ENCODE measurements at places on chromosomes 16 and 17. TPM values are rescaled to one million over a fixed set of nuclear protein-coding genes. Genes with fewer than 3 reads are reported as not detected.

The HIGD1B gene
- total RNA-seq: not detected

The LRRC36 gene
- total RNA-seq: 0.32 TPM

The ZDHHC1 gene
- 4.0 TPM for total RNA-seq

The CACNG4 gene
- total RNA-seq: not detected

The KRTAP4-6 gene
- not detected for total RNA-seq

The ACE gene
- total RNA-seq: 30.6 TPM

The KRTAP16-1 gene
- not detected for total RNA-seq

The CYGB gene
- 0.40 TPM for total RNA-seq

The NOG gene
- total RNA-seq: 4.4 TPM

The GP1BA gene
- total RNA-seq: not detected

DNA sequence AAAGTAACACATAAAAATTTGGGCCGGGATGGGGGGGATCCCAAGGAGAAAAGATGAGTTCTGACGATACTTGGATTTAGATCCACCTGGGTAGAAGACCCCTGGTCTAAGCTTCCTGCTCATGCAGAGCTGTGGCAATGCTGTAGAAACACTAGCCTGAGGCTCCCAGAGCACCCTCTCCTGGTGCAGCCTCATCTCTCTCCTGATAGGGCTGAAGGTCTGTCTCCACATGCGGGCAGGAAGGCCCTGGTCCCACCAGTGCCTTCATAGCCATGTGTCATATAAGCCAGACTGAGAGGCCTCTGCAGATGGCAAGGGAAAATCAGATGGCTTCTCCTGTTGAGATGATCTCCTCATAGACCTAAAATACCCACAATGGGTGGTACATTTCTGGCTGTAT, 518.0 kb upstream of the ZFHX3 start:
- DNase-seq: no peak

DNA sequence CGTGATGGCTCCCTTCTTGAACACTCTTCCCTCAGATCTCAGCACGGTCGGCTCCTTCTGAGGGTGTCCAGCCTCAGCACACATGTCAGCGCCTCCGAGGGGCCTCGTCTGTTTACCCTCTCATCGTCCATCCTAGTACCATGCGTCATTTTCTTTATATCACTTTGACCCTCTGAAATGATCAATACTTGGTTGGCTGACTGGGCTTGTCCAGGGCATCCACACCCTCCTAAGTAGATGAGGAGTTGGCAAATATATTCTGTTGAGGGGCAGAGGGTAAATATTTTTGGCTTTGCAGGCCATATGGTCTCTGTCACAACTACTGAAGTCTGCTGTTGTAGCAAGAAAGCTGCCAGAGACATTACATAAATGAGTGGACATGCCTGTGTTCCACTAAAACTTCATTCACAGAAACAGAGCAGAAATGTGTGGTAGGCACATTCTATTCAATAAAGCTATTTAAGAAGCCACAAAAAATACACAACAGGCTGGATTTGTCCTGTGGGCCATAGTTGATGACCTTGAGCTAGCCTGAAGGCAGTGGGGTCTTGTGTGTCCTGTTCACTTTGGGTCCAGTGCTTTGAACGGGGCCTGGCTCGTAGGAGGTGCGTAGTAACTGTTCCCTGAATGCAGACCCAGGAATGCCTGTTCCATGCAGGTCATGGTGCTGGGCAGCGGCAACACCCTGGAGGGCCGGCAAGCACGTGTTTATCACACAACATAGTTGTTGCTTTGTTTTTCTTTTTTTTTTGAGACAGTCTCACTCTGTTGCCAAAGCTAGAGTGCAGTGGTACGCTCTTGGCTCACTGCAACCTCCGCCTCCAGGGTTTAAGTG, 185.8 kb downstream of the SNX29 start:
- no peak for DNase-seq

DNA sequence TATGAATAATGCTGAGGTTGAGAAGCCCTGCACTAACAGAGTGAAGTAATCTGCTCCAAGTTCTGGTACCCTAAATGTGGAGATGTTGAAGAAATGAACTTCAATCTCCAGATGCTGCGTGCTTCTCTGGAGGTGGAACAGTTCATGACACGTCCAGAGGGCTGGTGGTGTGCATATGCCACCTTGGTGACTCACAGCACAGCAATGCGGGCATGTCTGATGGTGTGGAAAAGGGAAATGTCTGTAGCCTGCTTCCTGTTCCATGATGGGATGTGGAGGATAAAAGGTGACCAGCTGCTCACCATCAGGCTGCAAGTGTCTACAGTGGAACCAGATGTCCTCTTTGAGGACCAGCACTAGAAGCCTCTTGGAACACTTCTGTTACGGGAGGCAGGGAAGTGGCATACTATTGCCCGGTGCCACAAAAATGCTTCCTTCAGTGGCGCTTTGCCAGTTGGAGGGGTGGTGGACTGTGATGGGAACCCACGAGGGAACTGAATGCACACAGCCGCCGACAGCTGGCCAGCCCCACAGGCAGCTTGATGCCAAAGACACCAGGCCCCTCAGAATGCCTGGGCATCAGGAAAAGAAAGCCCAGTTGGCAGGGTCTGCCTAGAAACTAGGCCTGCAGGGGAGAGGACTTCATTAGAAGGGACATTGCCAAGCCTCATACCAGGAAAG, 19.9 kb downstream of the SNX11 start:
- peak; percentile 57 for DNase-seq

- no peak for DNase-seq
These were observed 68.1 kb downstream of the TMEM132E start for GRCh38 chr17:34647511-34647910.

DNA sequence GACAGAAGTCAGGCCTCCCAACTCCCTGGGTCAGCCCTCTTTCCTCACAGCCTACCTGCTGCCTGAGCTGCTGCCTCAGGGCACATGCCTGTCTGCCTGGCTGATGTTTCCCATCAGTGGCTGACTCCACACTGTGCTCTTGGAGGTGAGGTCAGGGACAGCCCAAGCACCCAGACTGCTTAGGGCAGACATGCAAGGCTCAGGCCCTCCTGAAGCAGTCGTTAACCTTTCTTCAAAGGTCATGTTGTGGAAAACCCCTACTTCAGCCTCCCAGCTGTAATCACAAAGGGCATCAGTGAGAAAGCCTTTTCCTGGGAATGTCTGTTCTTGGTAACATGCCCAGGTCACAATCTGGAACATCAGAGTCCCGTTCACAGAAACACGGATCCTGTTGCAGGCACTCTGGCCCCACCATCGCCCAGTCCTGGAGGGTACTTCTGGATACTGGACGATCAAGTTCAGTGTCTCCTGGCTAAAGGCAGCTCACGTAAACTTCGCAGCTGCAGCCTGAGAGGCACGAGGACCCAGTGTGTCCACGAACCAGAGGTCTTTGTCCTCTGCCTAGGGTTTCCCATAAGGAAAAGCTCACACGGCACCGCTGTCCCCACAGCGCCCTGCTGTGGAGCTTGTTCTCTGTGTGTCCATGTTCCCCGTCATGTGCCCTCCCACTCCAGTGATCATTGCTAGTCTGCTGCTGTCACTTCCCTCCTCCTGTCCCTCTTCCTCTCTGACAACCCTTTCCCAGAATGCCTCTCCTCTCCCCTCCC, 54.9 kb downstream of the GNAO1 start:
- DNase-seq: no peak

GRCh38 chr17:48641541-48642058, 15.4 kb upstream of the HOXB9 start:
- DNase-seq: no peak

- no peak for DNase-seq
These were observed 282.7 kb upstream of the TNRC6C start for GRCh38 chr17:77675816-77676215.

DNA sequence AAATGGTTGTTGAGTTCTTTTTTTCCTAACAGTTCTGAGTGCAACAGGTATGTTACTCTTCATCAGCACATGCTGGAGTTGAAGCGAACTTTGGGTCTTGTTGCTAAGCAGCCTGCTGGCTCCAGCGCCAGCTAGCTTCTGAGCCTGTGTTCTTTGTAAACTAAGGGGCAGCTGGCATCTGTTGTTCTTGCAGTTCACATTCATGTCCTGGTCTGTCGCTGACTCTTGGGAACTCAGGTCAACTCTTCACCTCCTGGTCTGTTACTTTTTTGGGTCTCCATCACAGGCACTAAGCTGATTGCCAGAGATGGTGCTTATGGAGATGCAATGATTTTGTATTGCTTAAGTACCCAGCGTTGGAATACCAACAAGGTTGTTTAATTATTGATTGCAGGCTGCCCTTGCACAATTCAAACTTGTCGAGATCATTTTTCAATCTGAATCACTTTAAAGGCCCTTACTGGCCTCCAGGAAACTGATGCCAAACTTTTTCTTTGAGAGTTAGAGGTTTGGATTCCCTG, 40.9 kb downstream of the USP10 start:
- DNase-seq: no peak

GRCh38 chr16:20954574-20954973, 54.0 kb downstream of the LYRM1 start:
- no peak for DNase-seq

DNA sequence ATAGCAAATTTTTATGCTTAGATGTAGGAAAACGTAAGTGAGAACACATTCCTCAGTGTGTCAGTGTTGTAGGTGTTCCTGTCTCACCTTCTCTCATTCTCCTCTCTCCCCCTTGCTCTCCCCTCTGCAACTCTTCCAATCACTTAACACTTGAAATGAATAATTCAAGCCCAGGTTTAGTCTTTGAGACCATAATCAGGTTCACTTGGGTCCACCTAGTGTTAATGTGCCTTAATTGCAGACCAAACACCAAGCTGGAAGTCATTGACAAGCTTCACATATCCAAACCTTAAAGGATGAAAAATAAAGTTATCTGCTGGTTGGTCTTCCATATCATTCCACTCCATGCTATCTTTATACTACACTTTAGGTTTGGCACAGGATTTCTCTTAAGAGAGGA, 37.0 kb downstream of the STXBP4 start:
- DNase-seq: no peak

DNA sequence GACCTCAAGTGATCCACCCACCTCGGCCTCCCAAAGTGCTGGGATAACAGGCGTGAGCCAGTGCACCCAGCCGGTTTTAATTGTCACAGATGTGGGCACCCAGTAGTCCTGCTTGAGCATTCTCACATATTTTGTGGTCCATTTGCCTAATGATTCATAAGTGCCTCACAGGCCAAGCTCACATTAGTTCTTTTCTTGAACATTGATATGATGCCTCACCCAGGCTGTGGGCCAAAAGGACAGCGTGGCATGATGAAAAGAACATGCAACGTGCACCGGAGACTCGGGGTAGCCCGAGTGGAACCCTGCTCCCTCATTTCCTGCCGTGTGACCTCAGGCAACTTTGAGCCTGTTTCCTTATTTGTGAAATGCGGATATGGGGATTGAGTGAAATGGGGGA, 181.9 kb downstream of the SNX29 start:
- no peak for DNase-seq

DNA sequence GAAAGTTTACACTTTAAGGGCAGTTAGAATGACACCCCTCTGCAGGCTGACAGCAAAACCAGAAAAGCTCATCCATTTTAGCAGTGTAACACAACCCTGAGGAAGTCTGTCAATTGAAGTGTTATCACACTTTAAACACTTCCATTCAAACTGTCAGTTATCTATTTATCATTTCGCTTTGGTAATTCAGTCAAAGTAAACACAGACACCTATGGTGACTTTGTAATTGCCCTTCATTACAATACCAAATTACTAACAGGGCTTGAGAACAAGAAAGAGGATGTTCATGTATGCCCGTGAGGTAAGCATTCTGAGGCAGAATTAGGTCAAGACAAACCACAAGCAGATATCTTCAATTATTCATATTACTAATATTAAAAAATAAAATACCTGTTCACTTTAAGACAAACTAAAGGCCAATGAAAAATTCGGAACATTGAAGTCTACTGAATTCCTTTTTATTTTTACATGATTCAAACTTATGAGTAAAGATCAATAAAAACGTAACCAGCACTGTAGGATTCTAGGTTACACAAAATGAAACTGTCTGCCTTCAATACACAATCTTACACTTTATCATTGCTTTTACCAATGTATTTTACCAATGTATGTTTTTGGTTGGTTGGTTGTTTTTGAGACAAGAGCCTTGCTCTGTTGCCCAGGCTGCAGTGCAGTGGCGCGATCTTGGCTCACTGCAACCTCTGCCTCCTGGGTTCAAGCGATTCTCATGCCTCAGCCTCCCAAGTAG, 57.1 kb downstream of the BRIP1 start:
- no peak for DNase-seq

- DNase-seq: no peak
These were observed 1.5 kb downstream of the ALOXE3 start for GRCh38 chr17:8116776-8117175.

DNA sequence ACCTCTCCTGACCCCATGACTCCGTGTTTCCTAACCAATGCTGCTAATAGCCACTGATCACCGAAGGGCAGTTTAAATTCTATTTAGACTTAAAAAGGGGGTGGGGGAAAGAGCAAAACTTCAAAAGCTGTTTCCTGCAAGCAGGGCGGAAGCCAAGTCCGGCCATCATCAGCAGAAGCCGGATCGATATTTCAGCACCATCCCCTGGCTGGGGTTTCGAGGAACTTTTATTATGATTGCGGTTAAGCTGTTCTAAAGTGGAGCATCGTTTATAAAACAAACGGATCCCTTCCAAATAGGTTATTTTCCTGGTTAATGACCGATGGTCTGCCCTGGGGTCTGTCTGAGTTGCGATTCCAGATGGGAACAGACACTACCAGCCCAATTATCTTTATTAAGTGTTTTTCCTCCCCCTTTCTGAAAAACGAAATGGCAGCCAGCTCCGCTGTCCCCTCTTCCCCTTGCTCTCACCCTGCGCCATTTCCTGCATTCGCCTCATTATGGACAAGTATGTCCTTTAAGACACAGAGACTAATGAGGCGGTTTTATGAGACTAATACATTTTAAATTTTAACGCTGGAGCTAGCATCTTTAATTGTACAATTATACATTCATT, 76.1 kb upstream of the IRX3 start:
- no peak for DNase-seq

DNA sequence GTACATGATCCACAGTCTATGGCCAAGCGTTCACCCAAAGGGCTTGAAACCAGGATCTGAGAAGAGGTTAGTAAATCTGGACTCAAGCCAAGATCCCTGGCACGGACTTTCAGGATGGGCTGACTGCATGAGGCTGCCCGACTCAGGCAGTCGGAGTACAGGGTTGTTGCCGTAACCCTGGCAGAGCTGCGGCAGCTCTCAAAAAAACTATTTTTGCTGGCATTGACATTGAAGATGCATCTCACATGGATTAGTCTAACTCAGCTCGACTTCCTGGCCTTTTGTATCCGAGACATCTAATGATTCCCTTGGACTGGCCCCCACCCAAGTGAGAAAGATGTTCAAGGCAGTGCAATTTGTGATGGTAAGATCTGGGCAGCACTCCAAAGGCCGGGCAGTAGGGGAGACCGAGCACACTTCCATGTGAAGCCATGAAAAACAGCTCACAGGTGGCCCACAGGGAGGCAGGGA, 6.2 kb downstream of the SLC47A1 start:
- no peak for DNase-seq

DNA sequence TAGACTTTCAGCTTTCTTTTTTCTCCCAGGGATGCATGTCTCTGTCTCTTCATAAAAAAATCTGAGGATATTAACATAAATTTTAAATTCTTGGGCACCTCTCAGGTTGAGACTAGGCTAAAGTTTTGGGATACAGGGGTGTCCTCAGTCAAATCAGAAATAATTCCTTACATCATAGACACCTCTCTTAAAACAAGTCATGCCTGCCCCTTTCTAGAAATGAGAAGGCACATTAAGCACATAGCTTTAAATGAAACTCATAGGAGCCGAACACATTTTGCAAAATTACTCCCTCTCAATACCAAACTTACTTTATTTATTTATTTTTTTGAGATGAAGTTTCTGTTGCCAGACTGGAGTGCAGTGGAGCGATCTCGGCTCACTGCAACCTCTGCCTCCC, 67.3 kb upstream of the BCAR1 start:
- no peak for DNase-seq
